ENCODE measurements at places on chromosomes 16 and 17.

GRCh38 chr17:8832711-8833352 lies 33.7 kb upstream of the MFSD6L start:
- DNase-seq, result no peak

GRCh38 chr17:28949185-28950016 lies 1.9 kb downstream of the PHF12 start:
- DNase-seq, result peak; percentile 52

DNA sequence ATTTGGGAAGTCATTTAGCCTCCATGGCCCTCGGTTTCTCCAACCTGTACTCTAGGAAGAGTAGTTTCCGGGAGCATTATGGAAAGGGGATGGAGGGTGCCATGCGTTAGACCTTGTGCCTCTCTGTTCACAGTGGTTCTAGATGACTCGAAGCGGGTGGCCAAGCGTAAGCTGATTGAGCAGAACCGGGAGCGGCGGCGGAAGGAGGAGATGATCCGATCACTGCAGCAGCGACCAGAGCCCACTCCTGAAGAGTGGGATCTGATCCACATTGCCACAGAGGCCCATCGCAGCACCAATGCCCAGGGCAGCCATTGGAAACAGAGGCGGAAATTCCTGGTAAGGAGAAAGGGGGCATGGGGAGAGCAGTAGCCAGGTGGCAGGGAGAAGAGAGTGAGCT lies 15.9 kb downstream of the NR1D1 start:
- no peak for DNase-seq

DNA sequence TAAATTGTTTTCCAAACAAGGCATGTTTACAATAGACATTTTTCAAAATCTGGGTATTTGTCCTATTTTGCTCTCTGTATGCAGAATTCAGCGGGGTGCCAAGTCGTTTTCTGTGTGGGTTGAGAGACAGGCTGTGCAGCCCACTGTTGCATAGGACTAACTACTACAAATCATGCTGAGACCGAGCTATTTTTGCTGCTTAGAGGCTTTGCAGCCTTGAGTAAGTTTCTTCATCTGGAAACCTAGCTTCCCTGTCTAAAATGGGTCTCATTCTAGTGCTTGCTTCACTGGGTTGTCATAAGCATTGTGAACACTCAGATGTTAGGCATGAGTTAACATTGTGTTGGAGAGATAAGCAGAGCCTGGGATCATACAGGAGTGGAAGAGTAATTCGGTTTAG lies 1.3 kb downstream of the PRPSAP2 start:
- DNase-seq, result peak; percentile 52

DNA sequence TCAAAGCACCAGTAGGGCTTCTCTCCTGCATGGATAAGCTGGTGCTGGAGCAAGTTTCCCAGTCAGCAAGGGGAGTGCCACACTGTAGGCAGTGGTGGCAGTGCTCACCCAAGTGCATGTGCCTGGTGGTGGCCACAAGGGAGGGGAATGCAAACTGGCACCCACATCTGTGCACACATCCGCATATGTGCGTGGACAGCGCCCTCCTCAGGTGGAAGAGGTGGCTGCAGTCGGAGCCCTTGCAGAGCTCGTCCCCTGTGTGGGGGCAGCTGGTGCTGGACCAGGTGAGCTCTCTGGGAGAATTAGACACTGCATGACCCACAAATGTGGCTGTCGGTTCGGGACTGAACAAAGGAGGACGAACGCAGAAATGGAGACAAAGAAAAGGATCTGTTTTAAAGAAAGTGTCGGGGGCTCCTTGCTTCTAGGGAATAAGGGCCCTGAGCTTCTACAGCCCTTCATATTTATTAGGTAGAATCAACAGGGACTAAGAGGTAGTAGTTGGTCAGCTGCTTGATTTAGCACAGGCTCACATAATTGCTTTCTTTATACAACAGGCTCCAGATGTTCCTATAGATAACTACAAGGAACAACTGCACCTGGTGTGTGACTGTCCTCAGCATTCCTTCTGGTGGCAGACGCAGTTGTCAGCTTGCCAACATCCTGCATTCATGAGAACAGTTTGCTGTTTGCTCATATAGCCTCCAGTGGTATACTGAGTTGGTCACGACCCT lies 5.3 kb upstream of the ZNF689 start:
- DNase-seq, result peak; percentile 11

DNA sequence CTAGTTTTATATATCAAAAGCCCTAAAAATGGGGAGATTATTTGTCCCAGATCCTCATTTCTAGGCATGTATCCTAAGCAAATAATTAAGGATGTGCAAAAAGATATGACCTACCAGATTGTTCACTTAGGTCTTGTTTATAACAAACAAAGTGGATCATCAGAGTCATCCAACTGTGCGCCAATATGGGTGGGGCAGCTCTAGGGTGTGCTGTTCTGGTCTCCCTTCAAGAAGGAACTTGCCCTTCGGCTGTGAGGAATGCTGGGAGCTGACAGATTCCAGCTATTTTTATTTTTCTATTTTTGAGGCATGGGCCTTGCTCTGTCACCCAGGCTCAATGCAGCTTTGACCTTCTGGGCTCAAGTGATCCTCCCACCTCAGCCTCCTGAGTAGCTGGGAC lies 13.8 kb downstream of the CHP2 start:
- no peak for DNase-seq

DNA sequence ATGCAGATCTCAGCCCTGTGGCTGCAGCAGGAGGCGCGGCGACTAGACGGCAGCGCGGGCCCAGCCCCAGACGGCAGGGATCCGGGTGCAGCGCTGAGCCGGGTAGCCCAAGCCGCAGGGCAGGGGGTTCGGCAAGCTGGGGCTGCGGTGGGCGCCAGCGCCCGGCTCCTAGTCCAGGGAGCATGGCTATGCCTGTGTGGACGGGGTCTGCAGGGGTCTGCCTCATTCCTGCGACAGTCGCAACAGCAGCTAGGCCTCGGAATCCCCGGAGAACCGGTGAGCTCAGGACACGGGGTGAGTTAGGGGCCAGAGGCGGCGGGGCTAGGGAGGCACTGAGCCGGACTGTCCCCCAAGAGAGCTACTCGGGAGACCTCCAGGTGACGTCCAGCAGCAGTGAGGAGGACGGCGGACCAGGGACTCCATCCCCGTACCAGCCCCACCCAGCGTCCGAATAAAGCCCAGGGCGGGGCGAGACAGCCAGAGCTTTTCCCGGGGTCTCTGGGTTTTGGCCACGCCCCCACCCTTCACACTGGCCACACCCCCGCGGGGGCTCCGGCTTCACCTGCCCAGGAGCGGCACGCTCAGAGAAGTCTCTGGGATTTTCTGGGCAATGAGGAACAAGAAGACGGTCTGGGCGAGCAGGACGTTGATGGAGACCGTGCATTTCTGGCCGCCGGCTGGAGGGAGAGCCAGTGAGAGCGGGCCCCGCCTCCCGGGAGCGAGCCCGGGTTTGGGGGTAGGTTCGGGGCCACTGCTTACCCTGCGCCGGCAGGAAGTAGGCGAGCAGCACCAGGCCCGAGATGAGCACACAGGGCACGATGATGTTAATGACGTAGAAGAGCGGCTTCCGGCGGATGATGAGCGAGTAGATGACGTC lies 1.1 kb downstream of the C17orf107 start:
- no peak for DNase-seq

DNA sequence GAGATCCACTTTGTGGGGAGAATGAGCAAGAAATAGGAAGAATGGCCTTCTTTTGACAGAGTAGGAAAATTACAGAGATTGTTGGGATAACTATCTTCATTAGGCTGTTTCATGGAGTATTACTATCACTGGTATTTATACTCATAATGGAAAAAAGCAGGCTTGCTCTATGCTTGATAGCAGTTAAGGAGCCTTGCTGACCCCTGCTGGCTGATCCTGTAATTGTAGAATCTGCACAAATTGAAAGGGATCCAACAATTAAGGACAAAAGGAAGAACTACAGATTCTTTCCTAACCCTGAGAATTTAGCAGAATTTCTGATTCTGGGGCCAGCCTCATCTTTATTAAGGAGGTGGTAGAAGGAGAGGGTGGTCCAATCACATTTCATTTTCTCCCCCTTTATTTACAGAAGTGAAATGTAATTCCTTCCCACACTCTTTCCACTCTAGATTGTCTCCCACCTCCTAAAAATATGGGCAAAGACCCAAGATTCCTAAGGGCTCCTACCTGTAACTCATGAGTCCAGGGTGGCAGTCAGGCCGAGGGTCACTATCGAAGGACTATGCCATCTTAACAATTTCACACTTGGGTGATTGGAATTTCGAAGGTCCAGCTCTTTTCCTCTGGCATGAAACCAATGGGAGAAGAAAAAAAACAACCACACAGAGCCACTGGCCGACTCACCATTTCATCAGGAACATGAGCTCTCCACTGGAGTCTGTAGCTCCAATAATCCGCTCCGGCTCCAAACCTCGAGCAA lies 26.3 kb downstream of the NFE2L1 start:
- peak; percentile 82 for DNase-seq

DNA sequence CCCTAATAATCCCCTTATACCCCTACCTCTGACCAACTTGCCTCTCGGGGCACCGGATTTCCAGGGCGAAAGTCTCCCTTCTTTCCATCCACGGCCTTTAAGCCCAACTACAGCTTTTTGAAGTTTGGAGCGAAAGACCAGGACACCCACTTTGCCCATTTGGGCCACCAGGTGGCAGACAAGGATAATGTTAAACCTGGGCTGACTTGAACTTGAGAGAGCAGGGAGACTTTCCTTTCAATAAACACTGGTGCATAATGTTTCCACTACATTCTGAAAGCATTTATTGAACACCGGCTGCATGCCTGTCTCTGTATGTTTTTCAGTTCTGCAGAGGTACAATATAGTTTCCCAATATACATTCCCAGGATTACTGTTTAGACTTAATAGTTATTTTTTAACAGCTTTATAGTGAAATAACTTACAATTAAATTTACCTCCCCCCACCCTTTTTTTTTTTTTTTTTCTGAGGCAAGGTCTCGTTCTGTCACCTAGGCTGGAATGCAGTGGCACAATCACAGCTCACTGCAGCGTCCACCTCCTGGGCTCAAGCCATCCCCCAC lies 6.9 kb upstream of the CES3 start:
- DNase-seq, result peak; percentile 72
